ENCODE measurements at places on chromosomes 11 and 22.

- DNase-seq, result peak; percentile 95
These were observed 206.5 kb downstream of the NAV2 start for GRCh38 chr11:19919050-19919561.

- DNase-seq, result peak; percentile 49
These were observed 2.5 kb downstream of the BDNF start for GRCh38 chr11:27697679-27698275.

DNA sequence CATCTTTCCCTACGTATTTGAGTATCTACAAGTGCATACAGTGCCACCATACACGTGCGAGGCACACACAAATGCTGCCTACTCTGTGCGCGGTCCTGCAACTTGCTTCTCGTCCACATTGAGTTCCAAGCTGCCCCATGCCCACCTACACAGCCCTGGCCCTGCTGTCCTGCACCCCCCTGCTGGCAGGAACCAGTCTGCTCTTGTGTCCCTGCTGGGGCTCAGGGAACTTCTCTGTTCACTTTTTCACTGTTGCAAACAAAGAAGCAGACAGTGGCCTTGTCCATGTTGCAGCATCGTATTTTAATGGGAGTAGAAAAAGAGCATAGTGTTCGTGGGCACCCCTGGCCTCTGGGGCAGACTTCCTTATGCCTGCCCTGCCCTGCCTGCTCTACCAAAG lies 14.0 kb downstream of the CPT1A start:
- no peak for DNase-seq

GRCh38 chr11:114158886-114159285 lies 99.4 kb downstream of the ZBTB16 start:
- no peak for DNase-seq

GRCh38 chr11:88484873-88485621 lies 147.5 kb upstream of the CTSC start:
- peak; percentile 46 for DNase-seq

GRCh38 chr22:17818180-17818579 lies 43.9 kb upstream of the BID start:
- DNase-seq, result no peak

GRCh38 chr22:39470451-39471291 lies 13.9 kb downstream of the MGAT3 start:
- DNase-seq, result no peak

- DNase-seq, result no peak
These were observed 14.3 kb upstream of the EED start for GRCh38 chr11:86230179-86230804.

DNA sequence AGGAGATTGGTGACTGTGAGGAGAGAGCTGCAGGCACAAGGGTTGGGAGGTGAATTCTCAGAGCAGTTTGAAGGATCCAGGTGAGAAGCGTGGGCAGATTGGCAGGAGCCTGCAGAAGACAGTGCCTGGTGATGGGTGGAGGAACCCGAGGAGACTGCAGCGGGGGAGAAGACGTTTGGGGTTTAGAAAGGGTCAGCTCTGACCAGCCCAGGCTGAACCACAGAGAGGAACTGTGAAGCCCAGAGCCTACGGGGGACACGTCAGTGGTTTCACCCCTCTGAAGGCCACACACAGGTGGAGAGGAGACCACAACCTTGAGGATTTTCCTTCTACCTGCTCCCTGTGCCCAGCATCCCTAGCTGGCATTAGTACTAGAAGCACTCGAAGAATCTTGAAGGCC lies 154.8 kb upstream of the TBCEL start:
- DNase-seq, result no peak

DNA sequence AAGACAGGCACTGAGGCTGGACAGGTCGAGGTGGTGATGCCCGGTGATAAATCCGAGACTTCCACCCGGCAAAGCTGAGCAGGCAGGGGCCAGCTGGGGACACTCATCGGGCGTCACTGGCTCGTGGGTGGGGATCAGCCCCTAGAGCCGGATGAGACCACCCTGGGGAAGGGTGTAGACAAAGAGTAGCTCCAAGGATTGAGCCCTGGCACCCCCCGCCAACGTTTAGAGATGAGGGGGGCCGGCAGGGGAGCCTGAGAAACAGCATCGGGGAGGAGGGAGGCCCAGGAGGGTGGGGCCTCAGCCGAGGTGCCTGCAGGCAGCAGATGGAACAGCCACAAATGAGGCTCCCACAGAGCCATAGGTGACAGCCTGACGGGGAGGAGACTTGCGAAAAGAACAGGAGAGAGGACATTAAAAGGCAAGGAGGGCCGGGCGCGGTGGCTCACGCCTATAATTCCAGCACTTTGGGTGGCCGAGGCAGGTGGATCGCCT lies 27.4 kb upstream of the CBX7 start:
- no peak for DNase-seq

DNA sequence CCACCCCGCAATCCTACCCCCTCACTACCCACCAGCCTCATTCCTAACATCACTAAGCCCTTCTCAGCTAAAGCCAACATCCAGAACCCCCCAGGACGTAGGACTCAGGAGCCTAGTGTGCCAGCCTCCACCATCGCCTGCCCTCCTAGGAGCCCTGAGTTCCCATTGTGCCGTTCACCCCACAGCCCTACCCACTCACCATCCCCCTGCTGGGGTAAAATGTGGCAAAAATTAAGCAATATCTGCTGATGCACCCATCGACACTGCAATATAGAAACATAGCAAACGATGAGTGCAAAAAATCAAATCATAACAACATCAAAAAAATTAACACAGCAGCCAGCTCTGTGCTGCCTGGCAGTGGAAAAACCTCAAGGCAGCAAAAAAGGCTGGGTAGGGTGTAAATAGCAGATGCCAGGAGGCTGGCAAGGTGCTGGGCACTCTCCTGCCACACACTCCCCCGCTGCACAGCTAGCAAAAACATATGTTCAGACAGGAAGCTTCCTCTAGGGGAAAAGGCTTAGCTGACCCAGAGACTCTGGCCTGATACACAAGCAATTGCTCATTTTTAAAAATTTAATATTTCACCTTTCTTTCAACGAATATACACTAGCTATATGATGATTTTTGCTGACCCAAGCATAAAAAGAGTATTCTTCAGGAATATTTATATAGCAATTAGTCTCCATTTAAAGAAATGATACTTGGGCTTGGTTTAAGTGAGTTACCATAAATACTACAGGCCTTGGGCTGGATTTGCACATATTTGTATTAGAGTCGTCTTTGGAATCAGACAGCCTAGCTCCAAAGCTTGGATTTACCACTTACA lies 33.8 kb downstream of the PRDM10 start:
- DNase-seq, result no peak

DNA sequence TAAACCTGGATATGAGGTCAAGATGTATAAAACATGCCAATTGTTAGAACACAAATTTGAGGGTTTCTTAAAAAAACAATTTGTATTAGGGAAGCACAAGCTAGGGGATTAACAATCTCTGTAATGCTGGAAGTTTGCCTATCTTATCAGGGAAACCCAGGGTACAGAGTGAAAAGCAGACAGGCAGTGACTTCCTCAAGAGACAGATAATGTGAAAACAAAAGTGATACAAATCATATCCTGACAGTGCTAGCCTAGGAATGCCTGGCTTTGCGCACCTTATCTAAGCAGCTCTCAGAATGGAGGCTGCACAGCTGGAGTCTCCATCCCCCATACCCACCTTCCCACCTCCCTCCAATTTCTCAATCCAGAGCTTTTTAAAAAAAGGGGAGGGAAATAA lies 22.5 kb upstream of the RBX1 start:
- peak; percentile 43 for DNase-seq

GRCh38 chr11:68658661-68659060 lies 25.7 kb upstream of the GAL start:
- peak; percentile 46 for DNase-seq

- no peak for DNase-seq
These were observed 1.7 kb upstream of the CBX6 start for GRCh38 chr22:38873469-38874411.

- no peak for DNase-seq
These were observed 637.8 kb upstream of the LUZP2 start for GRCh38 chr11:23859087-23859486.

DNA sequence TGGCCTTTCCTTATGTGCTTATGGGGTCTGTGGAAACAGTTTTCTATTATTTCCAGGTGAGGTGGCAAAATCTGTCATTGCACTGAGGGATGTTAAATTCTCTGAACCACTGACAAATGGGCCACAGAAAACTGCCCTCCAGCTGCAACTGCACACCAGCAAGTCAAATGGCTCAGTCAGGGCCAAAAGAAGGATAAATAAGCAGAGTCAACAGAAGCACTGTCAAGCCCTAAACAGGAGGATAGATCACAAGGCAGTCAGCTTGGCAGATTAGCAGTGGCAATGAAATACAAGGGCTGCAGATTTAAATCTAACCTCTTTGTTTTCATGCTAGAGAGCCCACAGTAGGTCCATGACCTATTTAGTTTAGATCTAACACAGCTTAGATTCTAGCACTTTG lies 435.6 kb downstream of the ETS1 start:
- no peak for DNase-seq

- DNase-seq, result no peak
These were observed 15.2 kb upstream of the TBX1 start for GRCh38 chr22:19745155-19746101.

DNA sequence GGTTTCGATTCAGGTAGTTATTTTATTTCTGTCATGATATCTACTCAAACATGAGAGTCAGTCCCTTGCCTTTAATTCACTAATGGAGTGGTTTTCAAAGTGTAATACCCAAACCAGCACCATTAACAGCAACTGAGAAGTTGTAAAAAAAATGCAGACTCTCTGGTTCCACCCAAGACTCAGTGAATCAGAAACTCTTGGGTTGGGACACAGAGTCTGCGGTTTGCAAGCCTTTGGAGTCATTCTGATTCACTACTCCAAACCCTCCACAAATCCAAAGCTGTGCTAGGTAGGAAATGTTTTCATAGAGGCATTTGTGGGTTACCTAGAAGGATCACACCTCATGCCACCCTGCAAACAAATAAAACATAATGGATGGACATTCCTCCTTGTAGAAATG lies 340.1 kb downstream of the NTM start:
- no peak for DNase-seq

DNA sequence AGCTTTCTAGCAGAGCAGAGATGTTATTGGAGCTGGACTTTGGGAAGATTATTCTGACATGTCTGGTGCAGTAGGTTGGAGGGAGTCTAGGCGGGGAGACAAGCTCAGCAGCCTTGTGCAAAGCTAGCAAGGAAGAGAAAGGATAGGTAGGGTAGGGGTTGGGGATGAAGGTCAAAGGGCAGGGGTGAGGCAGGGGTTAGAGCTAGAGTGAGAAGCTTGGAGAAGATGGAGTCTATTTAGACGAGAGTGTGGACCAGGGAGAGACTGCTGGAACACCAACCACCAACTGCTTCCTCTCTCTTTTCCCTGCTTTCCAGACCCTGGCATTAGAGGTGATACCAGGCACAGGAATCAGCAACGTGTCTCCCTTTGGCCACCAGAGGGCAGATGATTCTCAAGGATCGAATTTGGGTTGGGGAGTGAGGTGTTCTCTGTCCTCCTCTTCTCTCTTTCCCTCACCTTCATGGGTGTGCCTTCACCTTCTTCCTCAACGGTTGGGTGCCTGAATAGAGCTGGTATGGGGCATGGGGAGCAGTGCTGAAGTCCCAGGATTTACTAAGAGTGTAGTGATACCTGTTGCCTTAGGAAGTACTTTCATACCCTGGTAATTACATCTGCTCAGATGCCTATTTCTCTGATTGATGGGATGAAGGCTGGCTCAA lies 1.8 kb upstream of the MARK2 start:
- peak; percentile 82 for DNase-seq

DNA sequence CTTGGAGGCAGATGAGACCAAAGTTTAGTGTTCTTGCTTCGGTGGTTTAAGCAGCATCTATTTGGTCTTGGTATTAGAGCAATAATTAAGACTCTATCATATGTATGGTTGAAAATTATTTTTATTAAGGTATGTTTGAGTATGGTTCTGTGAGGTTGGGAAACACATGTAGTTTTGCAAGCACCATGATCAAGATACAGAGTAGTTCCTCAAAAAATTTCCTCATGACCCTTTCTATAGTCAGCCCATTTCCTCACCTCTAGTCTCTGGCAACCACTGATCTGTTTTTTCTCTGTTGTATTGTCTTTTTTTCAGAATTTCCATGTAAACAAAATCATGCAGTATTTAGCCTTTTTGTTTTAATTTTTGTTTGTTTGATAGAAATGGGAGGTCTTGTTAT lies 18.4 kb downstream of the MTMR3 start:
- DNase-seq, result no peak

DNA sequence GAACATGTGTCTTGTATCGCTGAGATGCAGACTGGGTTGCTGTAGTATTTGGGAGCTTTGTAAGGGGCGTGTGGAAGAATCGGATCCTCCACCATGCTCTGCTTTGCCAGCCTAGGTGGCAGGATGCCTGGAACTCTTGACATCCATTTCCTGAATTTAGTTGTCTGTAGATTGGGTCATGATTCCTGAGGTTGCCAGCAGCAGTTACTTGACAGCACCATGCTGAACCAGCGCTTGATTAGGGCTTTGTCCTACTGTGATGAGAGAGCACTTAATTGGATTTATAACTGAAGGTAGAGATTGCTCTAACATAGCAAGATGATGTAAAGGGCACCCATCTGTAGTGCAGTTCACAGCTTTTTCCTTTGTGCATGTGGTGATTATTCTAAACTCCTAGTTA lies 75.6 kb upstream of the HORMAD2 start:
- DNase-seq, result no peak

DNA sequence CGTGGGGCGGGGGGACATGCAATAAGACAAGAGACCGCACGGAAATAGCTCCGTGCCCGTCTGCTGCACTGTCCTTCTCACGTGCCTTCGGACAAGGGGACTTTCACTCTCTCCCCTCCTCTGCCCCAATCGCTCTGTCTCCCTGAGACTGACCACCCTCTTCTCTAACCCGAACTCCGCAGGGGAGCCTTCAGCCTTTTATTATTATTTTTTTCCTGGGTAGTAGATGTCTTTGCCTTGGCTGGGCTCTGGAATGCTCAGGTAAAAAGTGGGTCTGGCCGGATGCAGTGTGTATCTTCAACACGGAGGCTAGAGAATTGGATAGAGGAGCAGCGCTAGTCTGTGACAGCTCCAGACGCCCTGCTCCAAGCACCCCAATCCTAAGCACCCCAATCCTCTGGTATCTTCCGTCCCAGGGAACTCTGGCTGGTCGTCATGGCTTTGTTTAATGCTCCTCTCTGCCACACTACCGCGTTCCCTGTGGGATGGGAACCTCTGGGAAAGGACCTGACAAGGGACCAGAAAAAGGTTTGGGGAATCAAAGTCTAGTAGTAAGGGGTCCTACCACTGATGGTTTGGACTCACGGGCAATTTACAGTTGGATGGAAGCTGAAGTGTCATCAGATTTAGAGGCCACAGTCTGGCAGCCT lies 25.1 kb upstream of the ROBO3 start:
- DNase-seq, result no peak

DNA sequence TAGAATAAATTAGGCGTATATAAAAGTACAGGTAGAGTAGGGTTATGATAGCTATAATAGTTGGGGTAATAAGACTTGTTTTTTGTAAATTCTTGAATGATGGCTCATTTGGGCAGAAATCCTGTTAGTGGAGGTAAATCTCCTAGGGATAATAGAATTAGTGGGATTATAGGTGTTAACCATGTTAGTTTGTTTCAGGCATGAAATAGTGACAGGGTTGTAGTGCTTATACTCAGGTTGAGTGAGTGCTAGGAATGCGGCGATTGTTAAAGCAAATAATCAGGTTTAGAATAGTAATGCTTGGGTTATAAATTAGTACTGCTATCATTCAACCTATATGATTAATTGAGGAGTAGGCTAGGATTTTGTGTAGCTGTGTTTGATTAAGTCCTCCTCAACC lies 297.1 kb downstream of the DYNC2H1 start:
- no peak for DNase-seq

- peak; percentile 57 for DNase-seq
These were observed 29.6 kb downstream of the TMEM184B start for GRCh38 chr22:38243007-38243765.

- no peak for DNase-seq
These were observed 536.8 kb upstream of the ANO5 start for GRCh38 chr11:21656065-21656464.

Data from fibroblast of pulmonary artery (primary cell).